ENCODE measurements at places on chromosomes 1 and 21. TPM values are rescaled to one million over a fixed set of nuclear protein-coding genes. Genes with fewer than 3 reads are reported as not detected.

Gene NRAS
- 30.4 TPM for total RNA-seq

Gene FLG2
- not detected for total RNA-seq

Gene RAP1GAP
- 0.20 TPM for total RNA-seq

Gene TMEM59
- 128 TPM for total RNA-seq

Gene SPRR2E
- not detected for total RNA-seq

Gene FCRL1
- total RNA-seq, result 0.60 TPM

Gene SPATC1L
- 2.8 TPM for total RNA-seq

Gene FCER1A
- 0.45 TPM for total RNA-seq

Gene FCGR1A
- not detected for total RNA-seq

Gene KRTAP6-1
- total RNA-seq, result not detected

Measured in CD4-positive, alpha-beta T cell (primary cell).